ENCODE measurements at places on chromosomes 11 and 22.

- no peak for DNase-seq
These were observed at the start of gene OLFML1 for GRCh38 chr11:7485186-7486097. Gene OLFML1 (plus strand): TSS chr11:7485506. CDS start chr11:7485876, 370 bp downstream.

GRCh38 chr11:121929581-121929980 is 186.4 kb downstream of the BLID start:
- no peak for DNase-seq

DNA sequence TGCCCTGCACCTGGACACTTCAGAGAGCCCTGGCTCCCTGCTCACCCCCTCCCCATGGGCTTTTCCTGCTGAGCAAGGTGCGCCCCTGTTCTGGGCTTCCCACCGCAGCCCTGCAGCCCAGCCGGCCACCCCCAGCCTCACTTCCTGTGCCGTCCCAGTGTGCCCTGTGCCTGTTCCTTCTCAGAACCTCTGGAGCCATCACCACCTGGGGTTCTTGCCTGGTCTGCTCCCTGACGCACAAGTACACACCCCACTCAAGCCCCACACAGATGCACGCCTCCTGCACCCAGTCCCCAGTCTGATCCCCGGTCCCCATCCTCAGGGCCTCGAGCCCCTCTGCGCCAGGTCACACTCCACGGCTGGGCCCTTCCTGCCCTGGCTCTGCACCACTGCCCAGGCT is 23.9 kb upstream of the DGCR8 start:
- no peak for DNase-seq

DNA sequence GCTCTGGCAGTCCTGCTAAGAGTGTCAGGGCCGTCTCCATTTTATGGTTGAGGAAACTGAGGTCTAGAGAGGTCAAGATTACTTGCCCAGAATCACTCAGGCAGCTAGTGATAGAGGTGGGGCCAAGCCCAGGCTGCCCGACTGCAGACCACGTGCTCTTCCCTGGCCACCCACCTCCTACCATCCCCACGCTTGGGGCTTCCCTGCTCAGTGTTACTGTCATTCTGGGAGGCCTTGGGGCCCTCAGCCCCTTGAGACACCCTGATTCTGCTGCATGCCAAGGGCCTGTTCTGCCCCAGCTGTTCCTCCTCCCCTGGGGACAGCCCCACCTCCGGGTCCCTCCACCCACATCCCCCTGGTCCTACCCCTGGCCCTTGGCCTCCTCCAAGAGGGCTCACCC is 17.2 kb upstream of the TAB1 start:
- DNase-seq, result no peak

DNA sequence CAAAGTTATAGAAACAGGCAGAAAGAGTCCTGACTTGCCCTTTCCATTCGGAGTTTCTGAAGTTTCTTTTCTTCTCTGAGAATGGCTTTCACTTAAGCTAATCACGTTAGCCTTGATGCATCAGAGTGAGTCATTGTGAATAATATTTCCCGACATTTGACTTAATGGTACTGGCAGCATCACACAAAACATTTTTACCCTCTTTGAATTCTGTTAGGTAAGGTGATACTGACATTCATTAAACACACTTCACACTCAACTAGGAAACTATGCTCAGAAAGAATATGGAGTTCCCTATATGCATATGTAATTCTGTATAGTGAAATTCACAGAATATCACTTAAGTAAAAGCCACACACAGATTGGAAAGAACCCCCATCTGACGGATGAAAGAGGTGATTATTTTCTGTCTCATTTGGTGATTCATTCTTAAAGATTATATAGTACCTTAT is 120.8 kb upstream of the ARHGAP20 start:
- no peak for DNase-seq

DNA sequence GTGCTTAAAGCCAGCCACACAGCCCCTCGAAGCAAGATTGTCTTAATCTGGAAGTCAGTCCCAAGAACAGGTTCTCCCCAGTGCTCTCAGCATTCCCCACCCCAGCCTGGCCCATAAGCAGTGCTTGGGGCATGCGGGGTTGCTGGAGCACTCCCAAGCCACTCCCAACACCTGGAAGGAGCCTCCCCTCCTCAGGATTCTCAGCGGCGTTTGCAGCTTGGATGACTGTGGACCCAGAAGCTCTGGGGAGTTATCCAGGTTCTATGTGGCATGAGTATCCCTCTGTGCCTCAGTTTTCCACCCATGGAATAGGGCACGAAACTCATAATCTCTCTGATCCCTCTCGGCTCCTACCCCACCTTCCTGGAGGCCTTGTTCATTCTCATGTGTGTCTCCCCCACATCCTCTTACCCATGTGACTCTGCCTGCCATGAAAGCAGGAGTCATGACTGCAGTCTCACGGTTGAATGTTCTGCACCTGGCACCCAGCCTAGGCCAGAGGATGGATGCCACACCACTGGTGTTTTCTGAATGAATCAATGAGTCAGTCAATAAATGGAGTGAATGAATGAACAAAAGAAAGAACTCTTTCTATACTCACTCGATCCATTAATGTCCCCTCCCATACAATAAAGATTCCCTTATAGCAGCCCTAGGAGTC is 33.4 kb upstream of the WNT7B start:
- DNase-seq, result no peak

- no peak for DNase-seq
These were observed 97.1 kb downstream of the CEP164 start for GRCh38 chr11:117424781-117425180.

GRCh38 chr11:12629601-12630313 is 44.5 kb upstream of the TEAD1 start:
- DNase-seq, result no peak

DNA sequence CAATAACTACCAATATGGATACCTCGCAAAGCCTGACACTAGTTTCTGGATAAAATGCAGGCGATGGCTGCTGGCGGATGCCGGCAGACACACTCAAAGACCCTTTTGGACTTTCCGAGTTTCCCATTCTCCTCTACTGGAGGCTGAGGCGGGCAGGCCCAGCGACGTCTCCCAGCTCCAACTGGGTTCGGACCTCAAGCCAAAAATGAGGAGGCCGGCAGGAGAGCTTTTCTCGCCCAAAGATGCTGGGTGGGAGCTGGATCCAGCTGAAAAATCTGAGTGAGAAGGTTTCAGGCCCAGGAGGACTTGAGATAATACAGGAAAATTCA is 428 bp upstream of the FEZ1 start:
- no peak for DNase-seq

GRCh38 chr22:48688366-48688765 is 1139.3 kb downstream of the BRD1 start:
- DNase-seq, result no peak

DNA sequence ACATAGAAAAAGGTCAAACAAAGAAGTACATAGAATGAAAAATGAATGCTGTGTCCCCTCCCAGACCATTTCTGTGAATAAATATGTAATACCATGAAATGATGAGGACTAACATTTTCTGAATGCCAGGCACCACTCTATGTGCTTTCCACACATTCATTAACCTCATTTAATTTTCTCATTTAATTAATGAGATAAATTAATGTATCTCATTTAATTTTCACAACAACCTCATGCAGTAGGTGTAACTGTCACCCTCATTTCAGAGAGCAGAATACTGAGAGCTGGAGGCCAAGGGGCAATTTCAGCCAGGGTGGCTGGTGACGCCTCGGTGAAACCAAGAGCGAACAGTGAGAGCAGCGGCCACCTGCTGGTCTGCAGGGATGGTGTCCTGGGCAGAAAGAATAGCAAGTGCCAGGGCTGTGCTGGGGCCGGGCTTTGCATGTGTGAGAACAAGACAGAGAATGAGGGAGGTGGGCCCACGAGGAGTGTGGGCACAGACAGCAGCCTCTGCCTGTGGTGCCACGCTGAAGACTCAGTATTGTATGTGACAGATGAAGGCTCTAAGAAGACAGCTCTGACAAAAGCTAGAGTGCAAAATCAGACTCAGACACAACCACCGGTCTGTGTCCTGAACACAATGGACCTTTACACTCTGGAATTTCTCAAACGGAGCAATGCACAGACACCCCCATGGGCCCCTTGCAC is 1.8 kb upstream of the SERPIND1 start:
- peak; percentile 47 for DNase-seq

DNA sequence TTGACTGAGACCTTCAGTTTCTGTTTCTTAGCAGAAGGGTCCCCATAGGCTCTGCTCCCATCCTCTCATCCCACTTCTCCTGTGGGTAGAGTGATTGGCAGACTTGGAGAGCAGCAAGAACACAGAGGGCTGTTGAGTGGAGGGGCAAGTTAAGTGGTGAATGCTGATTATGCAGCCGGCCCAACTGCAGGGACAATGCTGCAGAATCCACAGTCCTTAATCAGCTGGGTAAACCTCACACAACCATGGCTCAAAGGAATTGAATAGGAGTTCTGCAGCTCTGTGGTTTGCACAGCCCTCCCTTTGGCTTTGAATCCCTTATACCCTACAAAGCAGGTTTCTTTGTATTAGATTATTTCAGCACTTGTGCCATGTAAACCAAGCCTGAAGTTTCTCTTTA is 161.1 kb downstream of the NAV2 start:
- no peak for DNase-seq

DNA sequence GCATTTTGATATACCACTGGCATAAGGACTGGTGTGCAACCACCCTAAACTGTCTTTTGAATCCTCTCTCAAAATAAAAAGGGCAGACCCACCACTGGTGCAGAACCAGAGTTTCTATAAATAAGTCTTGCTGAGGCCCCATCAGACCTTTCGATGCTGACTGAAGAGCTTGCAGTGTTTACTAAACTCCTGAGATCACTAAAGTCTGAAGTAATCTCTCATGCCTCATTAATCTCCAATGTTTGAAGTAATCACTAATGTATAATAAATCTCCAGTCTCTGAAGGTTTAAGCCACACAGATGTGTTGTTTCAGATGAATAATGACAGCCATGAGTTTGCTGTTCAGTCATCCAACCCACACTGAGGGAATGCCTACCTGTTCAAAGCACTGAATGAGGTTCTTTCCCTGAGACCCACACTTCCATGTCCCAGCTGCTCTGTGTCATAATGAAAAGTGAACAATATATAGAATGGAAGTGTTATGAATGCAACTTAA is 50.6 kb upstream of the DEUP1 start:
- no peak for DNase-seq

GRCh38 chr11:25628030-25628429 is 703.9 kb upstream of the ANO3 start:
- DNase-seq, result no peak

- no peak for DNase-seq
These were observed 10.6 kb downstream of the MSANTD4 start for GRCh38 chr11:106011481-106011880.

- DNase-seq, result peak; percentile 90
These were observed 935 bp downstream of the QSER1 start for GRCh38 chr11:32893343-32894148.

DNA sequence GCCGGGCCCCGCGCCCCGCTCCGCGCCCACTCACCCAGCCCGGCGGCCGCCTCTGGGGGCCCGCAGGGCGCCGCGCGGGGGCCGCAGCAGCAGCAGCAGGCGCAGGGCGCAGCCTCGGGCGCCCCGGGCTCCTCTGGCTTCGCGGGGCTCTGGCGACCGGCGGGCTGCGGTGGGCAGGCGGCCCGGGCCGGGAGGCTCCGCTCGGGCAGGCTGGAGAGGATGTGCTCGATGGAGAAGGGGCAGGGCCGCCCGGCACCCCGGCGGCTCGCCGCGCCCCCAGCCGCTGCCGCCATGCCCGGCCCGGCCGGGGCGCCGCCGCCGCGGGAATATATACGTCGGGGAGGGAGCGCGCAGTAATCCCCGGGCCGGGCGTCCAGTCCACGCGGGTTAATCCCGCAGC is at the start of gene GSC2:
Gene GSC2, minus strand, starts transcription at position 302 of the 400 bp plus-strand sequence. Its CDS starts 9 bp downstream, at position 293.
- no peak for DNase-seq

GRCh38 chr11:15497366-15497765 is 382.6 kb downstream of the INSC start:
- DNase-seq, result no peak

- DNase-seq, result no peak
These were observed 44.2 kb downstream of the TRIM66 start for GRCh38 chr11:8638300-8638699.

DNA sequence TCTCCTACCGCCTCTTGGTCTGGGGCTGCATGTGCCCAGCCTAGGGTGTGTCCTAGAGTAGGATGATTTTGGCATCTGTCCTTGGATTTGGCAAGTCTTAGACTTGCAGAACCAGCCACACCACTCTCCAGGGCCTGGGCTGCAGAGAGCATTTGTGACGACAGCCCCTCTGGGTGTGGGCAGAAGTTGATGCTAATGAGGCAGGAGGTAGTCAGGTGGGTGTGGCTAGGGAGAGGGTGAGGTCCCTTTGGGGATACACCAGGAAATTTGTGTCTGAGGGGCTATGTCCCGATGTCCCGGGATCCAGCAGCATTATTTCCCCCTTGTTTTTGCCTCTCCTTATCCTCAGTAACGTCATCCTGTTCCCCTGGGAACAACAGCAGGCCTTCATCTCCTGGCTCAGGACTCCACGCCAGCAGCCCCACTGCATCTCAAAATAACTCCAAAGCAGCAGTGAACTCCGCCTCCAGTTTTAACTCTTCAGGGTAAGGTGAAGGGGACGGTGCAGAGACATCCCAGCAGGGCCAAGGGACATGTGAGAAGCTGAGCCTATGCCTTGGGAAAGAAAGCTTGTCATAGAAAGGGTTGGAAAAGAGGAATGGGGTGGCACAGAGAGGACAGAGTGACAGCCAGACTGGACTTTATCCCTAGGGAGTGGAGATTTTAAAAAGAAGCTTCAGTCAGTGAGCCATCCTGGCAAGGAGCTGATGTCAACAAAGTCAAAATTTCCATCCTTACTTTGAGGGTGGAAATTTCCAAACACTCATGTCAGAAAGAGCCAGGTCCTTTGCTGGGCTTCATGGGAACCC is 8.0 kb upstream of the TLCD5 start:
- no peak for DNase-seq

- DNase-seq, result no peak
These were observed 9.4 kb downstream of the PTPRJ start for GRCh38 chr11:47989779-47990178.

- DNase-seq, result no peak
These were observed 7.2 kb downstream of the IRAG1 start for GRCh38 chr11:10686311-10686710.

- no peak for DNase-seq
These were observed 113.5 kb downstream of the MN1 start for GRCh38 chr22:27687984-27688545.

DNA sequence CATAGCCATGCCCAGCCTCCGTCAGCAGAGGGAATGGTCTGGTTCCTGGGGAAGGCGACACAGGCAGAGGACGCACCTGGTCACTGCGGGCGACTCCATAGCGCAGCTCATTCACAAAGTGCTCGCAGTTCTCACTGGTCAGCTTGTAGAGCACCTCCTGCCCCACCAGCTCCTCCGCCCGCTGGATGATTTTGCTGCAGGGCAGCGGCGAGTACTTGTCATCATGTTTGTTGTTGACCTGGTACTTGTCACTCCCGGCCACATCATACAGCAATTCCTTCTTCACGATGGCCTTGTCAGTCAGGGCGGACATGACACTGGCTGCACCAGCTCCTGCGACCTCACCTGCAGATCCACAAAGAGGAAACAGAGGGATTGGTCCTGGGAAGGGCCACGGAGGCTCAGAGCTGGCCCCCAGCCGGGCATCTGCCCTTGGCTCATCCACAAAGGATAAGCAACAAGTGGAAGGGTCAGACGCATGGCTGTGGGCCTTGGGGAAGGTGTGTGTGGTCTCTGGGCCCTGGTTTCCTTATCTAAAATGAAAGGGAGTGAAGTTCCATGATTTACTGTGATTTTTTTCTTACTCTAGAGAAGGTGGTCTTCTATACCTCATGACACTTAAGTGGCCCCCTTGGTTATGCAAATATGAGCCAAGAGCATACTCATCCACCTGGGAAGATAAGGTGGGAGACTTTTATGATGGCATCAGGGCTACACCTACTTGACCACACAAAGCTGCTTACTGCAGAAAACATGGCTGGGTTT is 24.0 kb downstream of the PLAAT3 start:
- DNase-seq, result no peak

All from retina (tissue), 1 donor.